HFFc6 (cell line): ENCODE measurements at places on chromosomes 13 and 19.

DNA sequence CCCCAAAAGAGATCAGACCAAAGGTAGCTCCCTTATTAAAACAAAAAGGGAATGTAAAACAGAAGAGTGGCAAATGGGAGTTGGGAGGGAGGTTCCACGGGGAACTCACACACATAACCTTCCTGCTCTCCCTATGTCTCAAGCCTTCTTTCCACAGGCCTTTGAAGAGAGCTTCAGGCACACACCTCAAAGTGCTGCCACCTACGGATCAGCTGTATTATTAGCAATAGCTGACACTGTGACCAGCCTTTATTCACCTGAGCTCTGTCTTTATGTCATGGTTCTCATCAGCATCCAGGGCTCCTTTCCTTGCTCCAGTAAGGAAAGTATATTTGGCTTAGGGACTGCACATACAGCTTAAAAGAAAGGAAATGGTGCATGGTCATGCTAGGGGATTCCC, 11.3 kb downstream of the ZNF571 start:
- no peak for DNase-seq

GRCh38 chr19:39252458-39252857, 3.8 kb upstream of the IFNL4 start:
- DNase-seq, result no peak

GRCh38 chr13:25455146-25455545, 83.4 kb downstream of the ATP8A2 start:
- DNase-seq, result no peak

DNA sequence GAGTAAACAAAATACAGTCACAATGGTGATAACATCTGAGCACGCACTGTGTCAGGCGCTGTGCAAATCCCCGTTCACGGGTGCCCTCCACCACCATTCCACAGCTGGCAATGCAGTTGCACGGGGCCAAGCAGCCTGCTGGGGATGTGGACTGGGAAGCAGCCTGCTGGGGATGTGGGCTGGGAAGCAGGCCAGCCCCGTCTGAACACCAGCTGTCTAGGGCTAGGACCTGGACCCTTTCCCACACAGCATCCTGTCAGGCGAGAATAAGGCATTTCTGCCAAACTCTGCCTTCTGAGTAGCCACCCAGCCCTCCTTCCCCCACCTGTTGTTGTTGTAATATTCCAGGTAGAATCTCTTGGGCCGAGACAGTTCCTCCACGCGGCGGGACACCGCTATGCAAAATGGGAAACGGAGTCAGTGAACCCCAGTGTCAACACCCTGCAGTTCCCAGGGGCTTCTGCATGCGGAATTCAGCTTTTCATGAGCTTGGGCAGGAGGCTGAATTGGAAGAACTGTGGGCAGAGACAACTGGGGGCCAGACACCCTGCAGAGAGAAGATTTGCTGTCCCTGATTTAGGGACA, 27.8 kb upstream of the MIER2 start:
- DNase-seq, result no peak

DNA sequence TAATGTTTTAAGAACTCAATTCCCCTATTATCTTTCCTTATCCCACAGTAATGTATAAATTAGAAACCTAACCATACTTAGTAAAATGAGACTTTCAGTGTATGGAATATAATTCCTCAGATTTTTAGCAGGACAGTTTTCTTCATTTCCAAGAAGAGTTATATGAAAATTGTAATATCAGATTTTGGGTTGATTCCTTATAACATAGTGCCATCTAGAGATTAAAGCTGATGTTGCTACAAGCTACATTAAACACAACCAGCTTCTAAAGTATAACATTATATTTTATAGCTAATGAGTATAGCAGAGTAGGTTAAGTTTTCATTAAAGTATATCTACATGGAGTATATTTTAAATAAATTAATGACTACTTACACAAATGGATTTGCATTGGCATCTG, 99.7 kb upstream of the MIR17HG start:
- no peak for DNase-seq

- no peak for DNase-seq
Measured at GRCh38 chr19:37817180-37817981, 38.0 kb upstream of the ZNF573 start.

GRCh38 chr19:51664131-51664530, 17.5 kb upstream of the SIGLEC14 start:
- no peak for DNase-seq

- DNase-seq, result no peak
Measured at GRCh38 chr13:23060959-23061358, 119.8 kb upstream of the SGCG start.

DNA sequence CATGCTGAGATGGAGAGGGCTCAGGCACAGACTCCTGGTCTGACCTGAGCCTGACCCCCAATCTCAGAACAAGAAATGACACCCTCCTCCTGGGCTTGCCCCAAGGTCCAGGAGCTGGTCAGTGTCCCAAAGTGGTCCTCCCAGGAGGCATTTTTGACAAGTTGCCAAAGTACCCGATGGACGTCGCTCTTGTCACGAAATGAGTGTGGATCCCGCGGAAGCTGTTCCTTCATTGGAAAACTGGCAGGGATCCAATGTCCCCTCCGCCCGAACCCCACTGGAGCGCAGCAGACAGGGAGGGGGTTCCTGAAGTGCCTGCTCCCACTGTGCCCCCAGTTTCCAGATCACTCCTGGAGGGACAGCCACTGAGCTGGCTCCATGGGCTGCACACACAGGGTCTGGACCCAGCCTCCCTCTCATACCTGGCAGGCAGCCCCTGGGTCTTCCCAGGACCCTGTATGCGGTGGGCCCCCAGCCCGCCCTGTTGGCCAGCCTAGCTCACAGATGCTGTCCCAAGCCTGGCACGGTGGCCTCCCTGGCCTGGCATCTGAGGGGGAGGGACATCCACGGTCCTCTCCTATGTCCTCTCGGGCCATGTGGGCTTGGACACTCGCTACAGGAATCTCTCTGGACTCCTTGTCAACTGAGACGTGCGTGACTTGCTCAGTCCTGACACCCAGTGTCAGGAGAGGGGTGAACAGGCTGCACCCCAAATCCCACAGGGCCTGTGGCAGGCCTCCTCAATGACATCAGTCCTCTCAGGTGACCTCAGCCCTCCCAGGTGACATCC, 12.8 kb upstream of the ZNF14 start:
- DNase-seq, result no peak

DNA sequence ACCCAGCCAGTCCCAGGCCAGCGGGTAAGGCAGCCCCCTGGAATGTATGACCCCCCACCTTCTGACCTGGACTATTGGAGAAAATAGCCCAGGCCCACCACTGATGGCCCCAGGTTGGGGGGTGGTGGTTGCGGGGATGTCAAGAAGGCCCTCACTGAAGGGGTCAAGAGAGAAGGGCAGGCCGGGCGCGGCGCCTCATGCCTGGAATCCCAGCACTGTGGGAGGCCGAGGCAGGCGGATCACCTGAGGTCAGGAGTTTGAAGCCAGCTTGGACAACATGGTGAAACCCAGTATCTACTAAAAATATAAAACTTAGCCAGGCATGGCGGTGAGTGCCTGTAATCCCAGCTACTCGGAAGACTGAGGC, 1.5 kb upstream of the ADAMTSL5 start:
- DNase-seq, result no peak
